ENCODE measurements at places on chromosomes 3 and 15. TPM values are rescaled to one million over a fixed set of nuclear protein-coding genes. Genes with fewer than 3 reads are reported as not detected.

The ITIH1 gene
- 2.6 TPM for total RNA-seq

DNA sequence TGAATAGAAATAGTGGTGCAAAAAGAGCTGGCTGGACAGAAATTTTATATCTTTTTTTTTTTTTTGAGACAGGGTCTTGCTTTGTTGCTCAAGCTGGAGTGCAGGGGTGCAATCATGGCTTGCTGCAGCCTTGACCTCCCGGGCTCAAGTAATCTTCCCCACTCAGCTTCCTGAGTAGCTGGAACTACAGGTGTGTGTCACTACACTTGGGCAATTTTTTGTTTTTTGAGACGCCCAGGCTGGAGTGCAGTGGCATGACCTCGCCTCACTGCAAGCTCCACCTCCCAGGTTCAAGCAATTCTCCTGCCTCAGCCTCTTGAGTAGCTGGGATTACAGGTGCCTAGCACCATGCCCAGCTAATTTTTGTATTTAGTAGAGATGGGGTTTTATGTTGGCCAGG lies 22.4 kb downstream of the CHRNA3 start:
- no peak for DNase-seq

DNA sequence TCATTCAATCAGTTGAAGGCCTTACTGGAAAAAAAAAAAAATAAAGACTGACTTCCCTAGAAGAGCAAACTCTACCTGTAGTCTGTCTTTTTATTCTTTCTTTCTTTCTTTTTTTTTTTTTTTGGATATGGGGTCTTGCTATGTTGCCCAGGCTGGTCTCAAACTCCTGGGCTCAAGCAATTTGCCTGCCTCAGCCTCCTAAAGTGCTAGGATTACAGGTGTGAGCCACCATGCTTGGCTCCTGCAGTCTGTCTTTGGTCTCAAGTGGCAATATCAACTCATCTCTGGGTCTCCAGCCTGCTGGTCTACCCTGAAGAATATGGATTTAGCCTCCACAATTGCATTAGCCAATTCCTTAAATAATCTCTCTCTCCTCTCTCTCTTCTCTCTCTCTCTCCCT lies 167.7 kb upstream of the P2RY1 start:
- DNase-seq = no peak

DNA sequence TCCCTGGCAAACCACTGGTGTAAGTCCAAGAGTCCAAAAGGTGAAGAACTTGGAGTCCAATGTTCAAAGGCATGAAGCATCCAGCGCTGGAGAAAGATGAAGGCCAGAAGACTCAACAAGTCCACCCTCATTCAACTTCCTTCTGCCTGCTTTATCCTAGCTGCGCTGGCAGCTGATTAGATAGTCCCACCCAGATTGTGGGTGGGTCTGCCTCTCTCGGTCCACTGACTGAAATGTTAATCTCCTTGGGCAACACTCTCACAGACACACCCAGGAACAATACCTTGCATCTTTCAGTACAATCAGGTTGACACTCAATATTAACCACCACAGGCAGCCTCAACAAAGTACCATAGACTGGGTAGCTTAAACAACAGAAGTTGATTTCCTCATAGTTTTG lies 245.9 kb upstream of the IGF1R start:
- DNase-seq = no peak

GRCh38 chr15:31377030-31377429 lies 50.4 kb downstream of the KLF13 start:
- DNase-seq = peak; percentile 72

DNA sequence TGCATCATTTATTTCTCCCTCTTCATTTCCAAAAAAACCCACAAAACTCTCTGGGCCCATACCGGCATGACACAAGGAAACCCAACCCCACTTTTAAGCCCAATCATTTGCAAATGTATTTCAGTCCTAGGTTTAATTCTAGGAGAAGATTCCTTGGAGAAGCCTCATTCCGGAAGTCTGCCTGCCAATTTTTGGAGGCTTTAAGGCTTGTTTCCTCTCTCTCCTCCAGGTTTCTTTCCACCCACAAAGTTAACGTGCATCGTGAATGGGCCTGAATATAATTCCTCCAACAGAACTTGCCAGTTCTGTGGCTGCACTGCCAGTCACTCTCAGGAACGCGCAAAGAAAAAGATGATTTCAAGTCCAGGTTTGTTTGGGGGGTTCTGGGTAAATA lies 69.9 kb upstream of the FOXP1 start:
- no peak for DNase-seq
